ENCODE measurements at places on chromosomes 16 and 17. TPM values are rescaled to one million over a fixed set of nuclear protein-coding genes. Genes with fewer than 3 reads are reported as not detected.

B3GNT9 gene
- 7.9 TPM for total RNA-seq

DNA sequence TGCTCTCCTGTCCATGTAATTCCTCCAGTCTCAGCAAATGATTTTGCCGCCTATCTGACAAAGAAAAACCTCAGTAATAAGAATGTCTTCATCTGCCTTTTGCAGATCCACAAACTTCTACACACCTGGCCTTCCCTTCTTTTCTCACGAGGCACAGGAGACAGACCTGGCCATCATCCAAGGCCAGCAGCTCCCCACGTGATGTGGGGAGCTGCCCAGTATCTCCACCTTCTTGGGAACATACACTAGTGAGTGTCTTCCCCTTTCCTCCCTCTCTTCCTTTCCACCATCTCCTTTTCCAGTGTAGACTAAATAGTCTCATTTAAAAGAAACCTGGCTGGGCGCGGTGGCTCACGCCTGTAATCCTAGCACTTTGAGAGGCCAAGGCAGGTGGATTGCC is 274.4 kb downstream of the CEP112 start:
- DNase-seq: no peak

LRRC3C gene
- total RNA-seq: not detected

- DNase-seq: peak; percentile 58
Observed at GRCh38 chr17:81601525-81602120, 35.3 kb downstream of the NPLOC4 start.

Data from activated CD8-positive, alpha-beta memory T cell treated with anti-CD3 and anti-CD28 coated beads, Interleukin-2, amount 10 ng/mL, durations not matched to agents 7 days and 5 days (primary cell).